ENCODE measurements at places on chromosomes 5 and 9.

DNA sequence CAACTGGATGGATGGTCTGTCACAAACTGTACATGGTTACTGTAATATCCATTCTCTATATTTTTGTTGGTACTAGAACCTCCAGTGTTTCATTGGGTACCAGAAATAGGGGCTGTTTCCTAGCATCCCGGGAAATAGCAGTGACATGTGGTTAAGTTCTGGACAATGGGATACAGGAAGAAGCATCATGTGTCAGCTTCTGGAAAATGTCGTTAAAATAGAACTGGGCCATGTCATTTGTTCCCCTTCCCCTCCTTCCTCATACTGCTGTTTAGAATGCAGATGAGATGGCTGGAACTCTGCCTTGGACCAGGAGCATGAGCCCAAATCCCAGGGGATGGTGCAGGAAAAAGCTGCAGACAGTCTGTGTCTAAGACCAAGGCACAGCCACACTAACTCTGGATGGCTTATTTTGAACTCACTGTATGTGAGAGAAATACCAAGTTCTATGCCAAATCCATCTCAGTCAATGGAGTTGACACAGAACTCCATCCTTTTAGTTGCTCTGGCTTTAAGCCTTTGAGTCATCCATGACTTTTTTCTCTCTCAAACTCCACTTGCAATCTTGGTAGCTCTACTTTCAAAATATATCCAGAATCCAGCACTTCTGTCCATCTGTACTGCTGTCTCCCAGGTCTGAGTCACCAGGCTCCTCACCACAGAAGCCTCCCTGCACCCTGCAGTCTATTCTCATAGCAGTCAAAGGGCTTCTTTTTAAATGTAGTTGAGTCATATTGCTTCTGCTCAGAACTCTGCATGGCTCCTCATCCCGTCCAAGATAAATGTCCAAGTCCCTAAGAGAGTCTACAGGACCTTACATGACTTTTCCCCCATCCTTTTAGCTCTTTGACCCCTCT, 184.2 kb downstream of the NSG2 start:
- DNase-seq = no peak

DNA sequence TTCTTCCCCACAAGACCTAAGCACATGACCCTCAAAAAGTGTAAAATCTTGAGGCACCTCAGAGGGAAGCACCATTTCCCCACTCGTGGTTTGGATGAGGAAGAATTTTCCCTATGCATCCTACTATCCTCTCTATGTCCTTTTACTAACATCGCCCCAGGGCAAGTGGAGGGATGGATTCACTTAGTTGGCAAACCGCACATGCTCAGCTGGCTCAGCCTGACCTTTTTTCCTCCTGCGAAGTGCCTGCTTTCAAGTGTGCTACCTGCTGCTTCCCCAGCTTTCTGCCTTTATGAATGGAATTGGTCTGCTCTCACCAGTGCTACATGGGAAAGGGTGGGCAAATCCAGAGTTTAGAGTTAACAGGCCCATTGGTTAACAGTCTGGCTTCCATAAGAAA, 56.6 kb upstream of the IFNK start:
- DNase-seq = no peak

DNA sequence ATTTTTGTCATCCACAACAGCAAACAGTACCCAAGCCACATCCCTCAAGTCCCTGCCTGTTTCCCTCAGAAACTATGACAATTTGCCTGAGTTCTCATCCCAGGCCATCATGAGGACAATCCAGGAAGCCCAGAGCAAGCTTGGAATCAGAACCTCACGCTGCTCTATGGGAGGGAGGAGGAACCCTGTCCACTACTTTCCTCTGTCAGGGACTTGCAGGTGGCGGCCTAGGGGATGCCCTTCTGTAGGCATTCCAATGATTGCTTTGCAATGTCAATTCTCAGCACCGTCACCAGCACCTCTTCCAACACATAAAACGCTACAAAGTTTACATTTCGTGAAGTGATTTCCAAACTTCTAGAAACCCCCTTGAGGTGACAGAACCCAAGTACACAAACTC, 170.4 kb upstream of the FSTL4 start:
- no peak for DNase-seq

- no peak for DNase-seq
Measured at GRCh38 chr9:4799033-4799430, 6.3 kb downstream of the RCL1 start.

DNA sequence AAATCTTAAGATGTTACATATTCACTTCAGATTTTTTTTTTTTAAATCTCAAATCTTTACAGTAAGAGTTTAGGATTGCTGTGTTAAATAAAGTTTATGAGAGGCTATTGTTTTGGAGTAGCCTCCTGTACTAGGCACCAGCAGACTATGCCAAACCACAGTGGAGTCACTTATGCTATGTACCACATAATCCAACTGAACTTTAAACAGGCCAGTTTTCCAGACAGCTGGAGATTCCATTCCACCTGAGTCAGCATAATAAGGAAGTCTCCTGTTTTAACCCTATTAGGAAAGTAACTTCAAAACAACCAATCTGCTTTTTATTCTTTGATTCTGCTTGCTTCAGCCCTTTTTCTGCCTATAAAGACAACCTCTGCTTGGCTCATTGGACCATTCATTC, 205.2 kb downstream of the CSNK1G3 start:
- DNase-seq = no peak

- DNase-seq = no peak
Measured at GRCh38 chr5:59231221-59231931, 648.5 kb downstream of the RAB3C start.
